ENCODE measurements at places on chromosomes 1 and 21.
A peak's percentile ranks its signal among the peaks of the same experiment; 100 is the strongest.

GRCh38 chr1:92511541-92511940 is 24.8 kb upstream of the GFI1 start:
- no peak for DNase-seq

GRCh38 chr1:39672551-39672947 is 642 bp upstream of the NT5C1A start:
- DNase-seq, result no peak

DNA sequence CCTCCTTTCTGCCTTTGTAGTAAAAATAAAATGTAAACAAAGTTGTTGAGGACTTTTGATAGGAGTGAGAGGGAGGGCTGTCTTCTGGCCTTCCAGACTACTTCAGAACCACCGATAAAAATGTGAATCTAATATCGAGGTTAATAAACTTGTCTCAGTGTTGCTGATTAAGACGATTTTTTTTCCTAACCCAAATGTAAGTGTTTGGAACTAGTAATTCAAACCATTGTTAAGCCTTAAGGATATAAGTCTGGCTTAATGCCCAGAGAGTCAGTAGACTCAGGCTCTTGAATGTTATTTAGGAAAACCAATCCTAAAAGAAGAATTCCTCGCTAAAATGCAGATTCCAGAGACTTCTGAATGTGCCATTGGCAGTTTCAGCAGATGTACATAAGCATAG is 356.9 kb downstream of the SIPA1L2 start:
- no peak for DNase-seq

DNA sequence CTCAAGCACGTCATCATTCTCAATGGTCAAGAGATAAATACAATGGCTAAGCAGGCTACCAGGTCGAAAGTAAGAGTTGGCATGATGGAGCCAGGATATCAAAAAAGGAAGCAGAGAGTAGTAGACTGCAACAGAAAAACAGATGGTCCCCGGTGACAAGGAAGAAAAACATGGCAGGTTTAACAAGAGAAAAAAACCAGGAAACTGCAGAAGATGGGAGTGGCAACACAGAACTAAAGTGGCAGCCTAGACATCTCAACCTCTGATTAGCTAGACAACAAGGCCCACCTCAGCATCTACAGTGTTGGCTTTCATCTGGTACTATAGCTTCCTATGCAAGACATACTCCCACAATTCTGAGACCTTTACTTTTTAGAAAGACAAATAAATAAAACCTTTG is 3.1 kb downstream of the UBR4 start:
- peak; percentile 49 for DNase-seq

GRCh38 chr1:223837687-223838086 is 8.1 kb downstream of the TP53BP2 start:
- no peak for DNase-seq

GRCh38 chr1:213600879-213601278 is 386.9 kb upstream of the PROX1 start:
- no peak for DNase-seq

DNA sequence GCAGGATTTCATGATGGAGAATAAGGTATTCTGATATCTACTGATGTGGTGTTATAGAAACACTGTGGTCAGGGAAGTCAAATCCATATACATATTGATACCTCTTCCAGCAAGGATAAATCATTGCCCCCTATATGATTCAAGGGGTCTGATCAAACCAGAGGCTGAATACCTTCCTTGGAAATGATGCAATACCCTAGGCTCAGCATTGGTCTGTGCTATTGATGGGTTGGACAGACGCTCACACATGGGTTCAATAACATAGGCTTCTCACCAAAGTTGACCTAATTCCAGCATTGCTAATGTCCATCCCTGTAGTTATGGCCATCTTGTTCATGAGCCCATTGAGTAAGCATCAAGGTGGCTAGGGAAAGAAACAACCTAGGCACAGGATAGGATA is 257.0 kb upstream of the USP24 start:
- DNase-seq, result no peak

DNA sequence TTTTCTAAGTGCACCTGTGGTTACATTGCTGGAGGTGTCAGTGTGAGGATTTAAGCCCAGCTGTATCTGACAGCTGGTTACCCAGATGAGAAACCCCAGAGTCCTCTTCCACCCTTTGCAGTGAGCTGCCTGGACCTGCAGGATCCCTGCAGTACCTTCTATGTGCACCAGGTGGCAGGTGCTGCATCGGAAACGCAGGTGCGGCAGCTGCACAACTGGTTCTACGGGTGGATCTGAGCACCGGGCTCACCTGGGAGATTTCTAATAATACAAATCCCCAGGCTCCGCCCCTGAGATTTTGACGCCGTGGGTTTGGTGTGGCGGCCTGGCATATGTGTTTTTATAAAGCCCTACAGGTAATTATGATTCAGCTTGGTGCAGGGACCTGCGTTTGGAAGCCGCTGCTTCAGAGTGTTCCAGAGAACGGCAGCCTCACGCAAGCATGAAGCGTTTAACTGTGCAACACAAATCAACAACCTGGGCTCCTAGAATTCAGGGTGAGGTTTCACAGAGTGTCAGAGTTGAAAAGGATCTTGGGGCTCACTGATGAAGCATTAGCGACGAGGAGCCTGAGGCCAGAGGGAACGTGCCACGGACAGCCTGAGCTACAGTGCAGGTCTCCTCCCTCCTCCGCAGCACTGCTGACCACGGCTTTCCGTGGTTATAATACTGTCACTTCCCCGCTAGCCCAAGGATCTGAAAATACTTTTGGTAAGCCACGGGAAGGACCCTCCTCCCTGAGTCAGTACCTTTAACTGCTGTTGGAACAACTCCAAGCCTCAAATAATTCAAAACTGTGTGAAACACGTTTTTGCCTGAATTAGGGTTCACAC is 96.7 kb upstream of the TRABD2B start:
- peak; percentile 79 for DNase-seq

GRCh38 chr1:68361346-68361910 is 88.3 kb downstream of the RPE65 start:
- no peak for DNase-seq

GRCh38 chr21:16264319-16264718 is 534.5 kb downstream of the USP25 start:
- no peak for DNase-seq

- no peak for DNase-seq
Observed at GRCh38 chr1:38563942-38564735, 295.4 kb downstream of the RRAGC start.

DNA sequence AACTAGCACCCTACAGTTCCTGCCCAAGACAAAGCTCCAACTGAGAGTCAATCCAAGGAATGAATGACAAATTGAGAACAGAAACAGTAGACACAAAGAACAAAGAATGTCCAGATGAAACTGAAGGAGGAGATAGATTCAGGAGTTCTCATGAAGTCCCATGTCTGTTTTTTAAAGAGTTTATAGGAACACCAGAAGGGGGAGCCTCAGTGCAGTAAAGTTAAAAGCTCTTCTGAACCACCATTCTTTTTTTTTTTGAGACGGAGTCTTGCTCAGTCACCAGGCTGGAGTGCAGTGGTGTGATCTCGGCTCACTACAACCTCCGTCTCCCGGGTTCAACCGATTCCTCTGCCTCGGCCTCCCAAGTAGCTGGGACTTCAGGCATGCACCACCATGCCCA is 323.6 kb downstream of the MRPL39 start:
- DNase-seq, result no peak

GRCh38 chr1:21239221-21239620 is 51.0 kb downstream of the ECE1 start:
- no peak for DNase-seq

DNA sequence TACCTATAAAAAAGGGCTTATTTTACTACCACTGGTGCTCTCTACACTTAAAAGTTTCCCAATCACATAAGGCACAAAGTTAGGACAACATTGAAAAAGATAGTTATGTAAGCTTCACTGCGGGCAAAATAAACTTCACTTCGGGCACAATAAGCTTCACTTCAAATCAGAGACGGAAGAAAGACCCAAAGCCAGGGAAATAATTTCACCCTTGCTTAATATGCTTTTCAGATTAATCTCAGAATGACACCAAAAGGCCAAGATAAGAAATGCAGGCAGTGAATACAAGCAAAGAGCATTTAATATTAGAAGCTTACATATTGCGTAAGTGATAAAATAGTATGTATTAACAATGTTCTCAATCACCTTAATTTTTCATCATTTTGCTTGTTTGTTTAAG is 444.2 kb downstream of the SETD4 start:
- DNase-seq, result peak; percentile 33

- DNase-seq, result peak; percentile 81
Observed at GRCh38 chr1:42931108-42931539, 27.5 kb downstream of the SLC2A1 start.

DNA sequence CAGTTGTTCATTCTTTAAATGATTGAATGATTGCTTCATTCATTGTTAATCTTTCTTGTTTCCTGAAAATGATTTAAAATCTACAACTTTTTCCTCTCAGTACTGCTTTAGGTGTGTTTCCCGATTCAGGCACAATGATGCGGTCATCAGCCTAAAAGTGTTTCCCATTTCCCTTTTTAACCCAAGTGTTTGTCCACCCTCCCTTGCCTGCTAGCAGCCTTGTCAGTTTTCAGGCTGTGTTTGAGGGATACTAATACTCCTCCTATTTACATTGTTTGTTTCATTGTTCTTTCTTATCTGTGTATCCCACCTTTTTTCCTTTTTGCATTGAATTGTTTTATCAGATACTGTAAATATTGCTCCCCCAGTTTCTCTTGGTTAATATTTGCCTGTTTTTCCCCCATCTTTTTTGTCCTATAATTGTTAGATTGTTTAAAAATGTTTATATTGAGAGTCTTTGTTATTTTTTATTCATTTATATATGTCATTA is 131.1 kb downstream of the KIAA0319L start:
- no peak for DNase-seq

- no peak for DNase-seq
Observed at GRCh38 chr1:243735457-243735856, 114.6 kb downstream of the AKT3 start.

DNA sequence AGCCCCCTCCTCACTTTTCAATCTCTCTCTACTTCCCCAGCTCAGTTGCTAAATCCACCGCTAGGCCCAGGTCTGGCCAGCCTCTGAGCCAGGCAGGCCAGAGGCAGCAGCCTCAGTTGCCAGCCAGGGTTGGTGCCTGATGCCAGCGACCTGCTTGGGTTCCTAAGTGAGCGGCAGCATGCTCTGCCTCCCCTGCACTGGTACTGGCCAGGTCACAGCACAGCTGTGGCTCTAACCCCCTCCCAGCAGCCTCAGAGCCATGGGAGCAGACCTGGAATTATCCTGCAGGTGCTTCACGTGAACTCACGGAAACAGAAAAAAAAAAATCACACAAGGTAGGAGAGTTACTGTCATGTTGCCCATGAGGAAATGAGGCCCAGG is 82.5 kb upstream of the ATF3 start:
- DNase-seq, result no peak

- no peak for DNase-seq
Observed at GRCh38 chr1:85583611-85584263, 3.2 kb downstream of the CCN1 start.

DNA sequence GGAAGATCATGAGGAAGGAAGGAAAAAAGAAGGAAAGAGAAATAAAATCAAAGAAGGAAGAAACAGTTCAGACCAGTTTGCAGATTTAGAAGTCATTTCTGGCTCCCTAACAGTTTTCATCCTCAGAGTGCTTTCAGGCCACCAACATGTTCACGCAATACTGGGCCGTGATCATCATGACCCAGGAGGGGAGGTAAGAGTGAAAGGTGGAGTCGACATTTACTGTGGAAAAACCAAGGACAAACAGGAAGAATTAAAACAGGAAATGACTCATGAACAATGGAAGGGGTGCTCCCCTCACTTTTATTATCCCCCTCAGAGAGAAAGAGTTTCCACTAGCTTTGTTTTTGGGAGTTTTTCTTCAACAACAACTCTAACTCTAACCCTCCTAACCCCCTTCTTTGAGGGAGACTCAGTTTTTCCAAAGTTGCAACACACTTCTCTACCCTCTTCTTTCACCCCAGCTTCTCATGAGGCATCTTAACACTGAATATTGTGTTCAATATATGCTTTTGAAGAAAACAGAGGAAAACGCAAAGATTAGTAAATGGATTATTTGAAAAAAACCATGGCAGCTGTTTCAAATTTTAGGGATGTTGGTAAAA is 60.4 kb downstream of the VANGL2 start:
- no peak for DNase-seq

DNA sequence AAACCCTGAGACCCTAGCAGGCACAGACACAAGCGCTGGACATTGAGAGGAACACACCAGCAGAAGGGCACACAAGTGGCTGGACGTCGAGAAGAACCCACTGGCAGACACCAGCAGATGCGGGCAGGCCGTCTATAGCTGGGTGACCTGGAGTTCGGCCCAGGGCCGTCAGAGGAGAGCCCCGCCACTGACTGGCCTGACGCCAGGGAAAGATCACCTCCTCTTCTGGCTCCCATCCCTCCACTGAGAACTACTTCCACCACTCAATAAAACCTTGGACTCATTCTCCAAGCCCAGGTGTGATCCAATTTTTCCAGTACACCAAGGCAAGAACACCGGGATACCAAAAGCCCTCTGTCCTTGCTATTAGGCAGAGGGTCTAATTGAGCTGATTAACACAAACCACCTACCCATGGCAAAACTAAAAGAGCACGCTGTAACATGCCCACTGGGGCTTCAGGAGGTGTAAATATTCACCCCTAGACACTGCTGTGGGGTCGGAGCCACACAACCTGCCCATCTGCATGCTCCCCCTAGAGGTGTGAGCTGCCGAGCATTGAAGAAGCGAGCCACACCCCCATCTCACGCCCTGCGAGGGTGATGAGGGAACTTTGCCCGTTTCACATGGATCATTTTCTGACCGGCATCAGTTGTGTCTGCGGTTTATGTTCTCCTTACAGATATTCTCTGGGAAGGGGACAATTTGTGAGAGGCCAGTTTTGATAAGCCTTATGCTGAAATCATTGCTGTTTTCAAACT is 104.8 kb downstream of the HLX start:
- no peak for DNase-seq

DNA sequence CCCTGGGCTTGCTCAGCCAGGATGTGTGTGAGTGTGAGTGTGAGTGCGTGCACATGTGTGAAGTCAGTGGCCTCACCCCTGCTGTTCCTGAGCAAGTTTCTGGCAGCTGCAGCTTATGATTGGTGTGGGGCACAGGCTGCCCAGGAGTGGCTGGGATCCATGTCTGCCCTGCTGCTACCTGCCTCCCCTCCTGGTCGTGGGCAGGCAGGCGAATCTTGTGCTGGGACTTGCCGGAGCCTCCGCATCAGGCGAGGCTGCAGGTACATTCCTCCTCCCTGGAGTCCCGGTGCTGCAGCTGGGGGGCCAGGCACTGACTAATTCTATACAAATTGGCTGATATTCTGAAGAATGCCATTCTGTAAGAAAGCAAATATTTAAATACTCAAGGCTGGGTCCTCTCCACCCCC is 85.6 kb upstream of the WNT4 start:
- DNase-seq, result no peak

GRCh38 chr1:8062861-8063260 is 36.8 kb upstream of the ERRFI1 start:
- DNase-seq, result no peak

GRCh38 chr1:227777646-227778045 is 37.8 kb upstream of the PRSS38 start:
- DNase-seq, result no peak

- no peak for DNase-seq
Observed at GRCh38 chr1:10236405-10237156, 26.2 kb downstream of the KIF1B start.

GRCh38 chr1:208251015-208251414 is 6.8 kb upstream of the PLXNA2 start:
- no peak for DNase-seq

GRCh38 chr1:162992945-162993344 is 76.2 kb upstream of the RGS4 start:
- DNase-seq, result no peak

- DNase-seq, result no peak
Observed at GRCh38 chr1:22508329-22508728, 55.0 kb upstream of the EPHA8 start.
